ENCODE measurements at places on chromosomes 13 and 19.

DNA sequence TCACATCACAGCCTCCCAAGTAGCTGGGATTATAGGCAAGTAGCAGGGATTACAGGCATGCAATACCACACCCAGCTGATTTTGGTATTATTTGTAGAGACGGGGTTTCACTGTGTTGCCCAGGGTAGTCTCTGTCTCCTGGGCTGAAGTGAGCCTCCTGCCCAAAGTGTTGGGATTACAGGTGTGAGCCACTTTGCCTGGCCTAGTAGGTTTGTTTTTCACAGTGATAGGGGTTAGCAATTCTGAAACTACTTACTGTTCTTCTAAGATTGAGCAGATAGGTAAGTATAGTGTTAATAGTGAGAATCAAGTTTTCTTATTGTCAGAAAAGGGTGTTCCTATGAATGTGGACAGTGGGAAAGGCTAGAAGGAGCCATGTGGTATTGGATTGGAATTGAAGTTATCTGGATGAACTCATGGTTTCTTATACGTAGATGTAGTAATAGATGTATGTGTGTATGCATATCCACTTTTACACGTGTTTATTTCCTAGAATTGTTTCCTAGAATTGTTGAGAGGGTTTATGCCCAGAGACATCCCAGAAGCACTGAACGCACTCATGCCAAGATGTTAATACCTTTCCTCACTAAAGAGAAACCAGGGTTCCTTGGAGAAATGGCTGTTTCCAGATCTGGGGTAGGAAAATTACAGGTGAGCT lies 49.1 kb downstream of the SAE1 start:
- no peak for DNase-seq

- no peak for DNase-seq
Observed at GRCh38 chr19:55649268-55650125, 1.5 kb downstream of the CCDC106 start.

- no peak for DNase-seq
Observed at GRCh38 chr13:102089177-102089576, 312.7 kb downstream of the FGF14 start.

GRCh38 chr13:36242761-36243160 lies 28.4 kb upstream of the SOHLH2 start:
- no peak for DNase-seq

GRCh38 chr13:104086759-104087158 lies 1020.5 kb upstream of the SLC10A2 start:
- no peak for DNase-seq

DNA sequence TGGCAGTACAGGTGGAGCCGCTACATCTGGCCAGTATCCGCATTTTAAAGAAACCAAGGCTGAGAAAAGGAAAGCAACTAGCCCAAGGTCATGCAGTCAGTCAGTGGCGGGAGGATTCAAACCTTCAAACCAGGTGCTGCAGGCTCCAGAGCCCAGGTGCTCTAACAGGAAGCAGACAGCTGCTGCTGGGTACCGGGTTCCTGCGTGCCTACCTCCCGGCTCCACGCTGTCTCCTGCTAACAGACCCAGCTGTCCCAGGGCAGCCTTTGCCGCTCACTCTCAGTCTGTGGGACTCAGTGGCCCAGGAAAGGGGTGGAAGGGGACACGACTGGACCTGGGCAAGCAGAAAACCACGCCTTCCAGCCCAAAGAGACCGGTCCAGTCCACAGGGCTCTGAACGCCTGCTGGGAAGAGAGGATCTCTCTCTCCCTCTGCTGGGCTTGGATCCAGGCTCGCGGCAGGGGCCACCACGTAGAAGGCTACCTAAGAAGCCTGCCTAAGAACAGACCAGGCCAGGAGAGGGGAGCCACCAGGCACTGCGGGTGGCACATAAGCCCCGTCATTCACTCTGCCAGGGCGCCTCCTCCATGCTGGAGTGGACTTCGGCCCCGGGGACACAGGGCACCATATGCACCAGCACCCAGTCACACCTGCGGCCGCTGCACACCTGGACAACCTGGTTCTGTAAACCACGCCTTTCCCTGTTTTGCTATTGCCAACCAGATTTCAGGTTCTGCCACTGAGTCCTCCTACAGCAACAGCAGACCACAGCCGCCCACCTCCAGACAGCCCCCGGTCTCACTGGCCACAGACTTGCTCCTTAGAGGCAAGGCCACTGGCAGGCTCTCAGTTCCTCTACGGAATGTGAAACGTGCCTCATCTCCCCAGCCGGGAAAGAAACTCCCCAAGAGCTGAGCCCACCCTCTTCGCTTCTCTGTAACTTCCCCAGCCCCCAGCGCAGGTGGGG lies 4.6 kb downstream of the DAPK3 start:
- DNase-seq = no peak

GRCh38 chr19:46296722-46297461 lies at the start of gene HIF3A:
HIF3A (plus strand) TSS chr19:46297042; CDS start chr19:46297077, 35 bp downstream.
- peak; percentile 95 for DNase-seq
